Hippocampal formation (tissue), 2 donors: ENCODE measurements at places on chromosomes 7 and 10.

DNA sequence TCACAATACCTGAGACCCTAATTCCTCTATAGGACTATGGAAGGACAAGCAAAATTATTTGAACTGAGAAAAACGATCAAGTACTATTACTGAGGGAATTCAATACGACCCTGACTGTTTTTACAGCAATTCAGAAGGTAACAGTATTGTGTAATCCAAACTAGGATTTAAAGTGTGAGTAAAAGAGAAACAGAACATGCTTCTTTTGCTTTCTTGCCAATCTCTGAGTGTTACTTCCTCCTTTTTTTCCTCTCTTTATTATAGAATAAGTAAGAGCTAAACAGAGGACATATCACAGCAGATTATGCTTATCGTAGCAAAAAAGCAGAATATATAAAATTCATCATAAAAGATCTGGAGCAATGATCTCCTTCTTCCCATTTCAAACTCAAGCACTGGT lies 292.1 kb downstream of the THSD7A start:
- DNase-seq, result no peak

GRCh38 chr10:1210667-1211066 lies 154.5 kb downstream of the WDR37 start:
- DNase-seq, result no peak

DNA sequence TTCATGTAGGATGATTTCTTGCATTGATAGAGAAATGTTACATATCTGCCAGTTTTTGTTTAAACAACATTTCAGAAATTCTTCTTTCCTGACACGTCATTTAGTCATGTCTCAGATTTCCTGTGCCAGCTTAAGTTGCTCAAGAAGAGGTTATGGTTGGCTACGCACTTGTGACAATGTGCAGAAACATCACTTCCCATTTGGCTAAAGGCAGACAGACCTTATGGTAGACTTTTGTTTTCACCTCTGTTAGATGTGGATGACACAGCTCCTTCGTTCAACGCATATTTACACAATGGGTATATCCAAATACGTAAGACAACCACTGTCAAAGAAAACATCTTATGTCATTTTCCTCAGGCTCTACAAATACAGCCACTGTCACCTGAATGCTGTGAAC lies 125.8 kb downstream of the DOCK4 start:
- DNase-seq, result peak; percentile 38

DNA sequence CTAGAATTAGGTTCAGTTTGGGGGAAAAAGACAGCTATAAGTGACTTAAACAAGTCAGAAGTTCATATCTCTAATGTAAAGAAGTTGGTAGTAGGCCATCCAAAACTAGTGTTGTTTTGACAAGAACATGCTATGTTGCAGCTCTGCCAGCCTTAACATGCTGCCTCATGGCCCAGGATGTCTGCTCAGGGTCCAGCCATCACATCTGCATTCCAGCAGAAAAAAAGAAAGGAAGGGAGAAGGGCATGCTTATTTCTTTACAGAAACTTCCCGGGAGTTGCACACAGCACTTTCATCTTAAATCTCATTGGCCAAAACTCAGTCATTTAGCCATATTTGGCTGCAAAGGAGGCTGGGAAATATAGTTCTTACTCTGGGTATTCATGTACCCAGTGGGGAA lies 400.4 kb upstream of the PODXL start:
- DNase-seq, result no peak

GRCh38 chr10:69892816-69893215 lies 91.1 kb downstream of the COL13A1 start:
- no peak for DNase-seq

GRCh38 chr10:70602665-70603448 lies at the start of gene PRF1:
Gene PRF1, minus strand, starts transcription at chr10:70602741. Its CDS starts 1,839 bp downstream, at chr10:70600902.
- DNase-seq, result no peak

DNA sequence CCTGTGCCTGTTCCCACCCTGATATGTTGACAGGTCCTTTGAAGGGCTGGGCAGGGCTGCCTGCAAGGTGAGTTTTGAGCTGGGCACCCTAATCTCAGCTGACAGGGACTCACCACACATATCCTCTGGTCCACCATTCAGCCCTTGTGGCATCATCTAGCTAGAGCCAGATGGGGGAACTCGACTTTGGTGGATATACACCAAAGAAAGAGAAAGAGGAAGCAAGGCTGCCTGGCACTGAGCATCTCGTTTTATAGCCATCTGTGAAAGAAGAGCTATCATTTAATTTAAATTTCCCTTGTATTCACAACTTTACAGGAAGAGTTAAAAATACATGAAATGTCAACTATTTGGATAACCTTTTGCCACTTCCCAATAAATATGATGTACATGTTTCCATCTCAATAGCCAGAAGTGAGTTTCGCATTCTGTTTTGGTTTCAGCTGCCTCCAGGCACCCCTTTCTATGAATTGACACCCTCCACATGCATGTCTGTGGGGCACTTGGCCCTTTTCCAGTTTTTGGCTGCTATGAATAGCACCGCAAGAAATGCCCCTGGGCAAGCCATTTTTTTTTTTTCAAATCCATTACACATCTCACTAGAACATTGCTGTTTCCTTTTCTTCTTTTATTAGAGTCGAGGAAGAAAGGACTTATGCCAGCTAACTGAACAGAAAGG lies 22.9 kb upstream of the GRB10 start:
- DNase-seq, result no peak

- DNase-seq, result no peak
Observed at GRCh38 chr7:36653663-36654355, 70.5 kb downstream of the AOAH start.

DNA sequence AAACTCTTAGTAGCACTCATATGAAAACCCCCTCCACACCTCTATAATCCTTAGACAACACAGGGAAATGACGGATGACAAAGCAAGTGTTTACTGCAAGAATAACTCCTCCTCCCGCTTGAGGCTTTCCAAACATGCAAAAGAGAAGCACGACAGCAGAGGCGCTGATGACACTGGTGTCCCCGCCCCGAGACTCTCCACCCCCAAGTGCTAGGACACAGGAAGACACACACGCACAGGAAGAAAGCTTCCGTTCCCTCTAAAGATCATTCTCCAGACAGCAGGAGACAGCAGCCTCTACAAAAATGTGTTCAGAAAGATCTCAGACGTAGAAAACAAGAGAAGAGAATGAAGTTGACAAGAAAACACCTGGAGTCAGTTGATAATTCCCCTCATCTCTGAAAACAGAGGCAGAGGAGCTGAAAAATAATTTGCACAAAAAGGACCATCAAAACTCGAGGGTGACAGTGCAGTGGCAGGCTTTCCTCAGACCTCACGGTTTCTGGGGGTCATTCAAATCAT lies 90.2 kb downstream of the DLG5 start:
- peak; percentile 19 for DNase-seq

- no peak for DNase-seq
Observed at GRCh38 chr7:148906707-148907498, 22.8 kb upstream of the EZH2 start.

- no peak for DNase-seq
Observed at GRCh38 chr7:98771941-98772603, 97.7 kb downstream of the TMEM130 start.

DNA sequence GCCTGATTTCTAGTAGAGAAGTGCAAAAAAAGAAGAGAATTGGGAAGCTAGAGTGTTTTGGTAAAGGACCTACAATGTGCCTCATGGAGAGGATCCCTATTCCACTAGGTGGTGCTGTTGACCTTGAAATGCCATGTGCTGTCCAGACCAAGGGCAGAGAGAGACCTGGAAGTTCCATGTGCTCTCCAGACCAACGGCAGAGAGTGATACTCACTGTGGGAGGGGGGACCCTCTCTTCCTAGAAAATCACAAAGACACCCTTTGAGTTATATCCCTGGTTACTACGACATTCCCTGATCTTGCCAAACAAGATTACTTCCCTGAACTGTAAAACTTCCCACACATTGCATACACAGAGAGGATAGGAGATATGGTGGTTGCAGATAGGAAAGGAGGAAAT lies 212.7 kb upstream of the ZNF804B start:
- peak; percentile 4 for DNase-seq

- no peak for DNase-seq
Observed at GRCh38 chr7:25093268-25093826, 31.7 kb downstream of the CYCS start.

- no peak for DNase-seq
Observed at GRCh38 chr10:124725171-124725631, 19.0 kb downstream of the FAM53B start.

GRCh38 chr7:27774717-27775328 lies 34.9 kb downstream of the TAX1BP1 start:
- DNase-seq, result no peak

- DNase-seq, result peak; percentile 35
Observed at GRCh38 chr7:111954474-111955381, 251.5 kb downstream of the DOCK4 start.

- no peak for DNase-seq
Observed at GRCh38 chr7:115101199-115101598, 179.3 kb downstream of the MDFIC start.

DNA sequence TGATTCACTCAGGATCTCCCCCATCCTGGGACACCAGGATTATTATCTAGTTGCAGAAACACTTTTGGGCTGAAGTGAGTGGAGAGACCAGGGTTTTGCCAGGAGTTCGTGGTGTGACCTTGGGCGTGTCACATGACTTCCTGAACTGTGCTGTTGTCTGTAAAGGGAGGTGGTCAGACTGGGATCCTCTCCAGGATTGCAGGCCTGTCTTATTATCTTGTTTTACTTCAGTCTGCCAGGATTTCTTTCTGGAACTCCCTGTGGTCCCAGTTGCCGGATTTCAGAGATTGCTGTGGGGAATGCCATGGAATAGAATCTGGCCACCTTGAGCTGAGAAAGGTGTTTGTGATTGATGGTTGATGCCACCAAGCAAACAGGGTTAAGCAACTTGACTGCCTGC lies 35.8 kb downstream of the CRCP start:
- no peak for DNase-seq

GRCh38 chr10:32123021-32123420 lies 66.8 kb upstream of the KIF5B start:
- no peak for DNase-seq

GRCh38 chr10:75654171-75654771 lies 222.8 kb downstream of the LRMDA start:
- no peak for DNase-seq

- DNase-seq, result no peak
Observed at GRCh38 chr7:125563964-125564529, 634.4 kb upstream of the POT1 start.

DNA sequence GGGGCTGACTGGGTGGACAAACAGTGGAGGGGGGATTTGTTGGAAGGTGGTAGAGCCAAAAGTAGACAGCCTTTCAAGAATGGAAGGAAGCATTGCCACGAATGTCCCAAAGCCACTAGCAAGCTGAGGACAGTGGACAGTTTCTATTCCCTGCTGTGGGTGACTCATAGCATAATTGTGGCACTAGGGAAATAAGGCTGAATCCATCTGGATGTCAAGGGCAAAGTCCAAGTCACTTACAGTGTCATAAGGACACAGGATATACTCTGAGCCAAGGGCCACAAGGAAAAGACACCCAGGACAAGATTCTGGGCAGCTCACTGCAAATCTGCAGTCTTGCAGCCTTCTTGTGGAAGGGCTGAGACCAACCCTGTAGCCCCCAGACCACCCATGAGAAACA lies 79.7 kb downstream of the FRMPD2 start:
- DNase-seq, result no peak

DNA sequence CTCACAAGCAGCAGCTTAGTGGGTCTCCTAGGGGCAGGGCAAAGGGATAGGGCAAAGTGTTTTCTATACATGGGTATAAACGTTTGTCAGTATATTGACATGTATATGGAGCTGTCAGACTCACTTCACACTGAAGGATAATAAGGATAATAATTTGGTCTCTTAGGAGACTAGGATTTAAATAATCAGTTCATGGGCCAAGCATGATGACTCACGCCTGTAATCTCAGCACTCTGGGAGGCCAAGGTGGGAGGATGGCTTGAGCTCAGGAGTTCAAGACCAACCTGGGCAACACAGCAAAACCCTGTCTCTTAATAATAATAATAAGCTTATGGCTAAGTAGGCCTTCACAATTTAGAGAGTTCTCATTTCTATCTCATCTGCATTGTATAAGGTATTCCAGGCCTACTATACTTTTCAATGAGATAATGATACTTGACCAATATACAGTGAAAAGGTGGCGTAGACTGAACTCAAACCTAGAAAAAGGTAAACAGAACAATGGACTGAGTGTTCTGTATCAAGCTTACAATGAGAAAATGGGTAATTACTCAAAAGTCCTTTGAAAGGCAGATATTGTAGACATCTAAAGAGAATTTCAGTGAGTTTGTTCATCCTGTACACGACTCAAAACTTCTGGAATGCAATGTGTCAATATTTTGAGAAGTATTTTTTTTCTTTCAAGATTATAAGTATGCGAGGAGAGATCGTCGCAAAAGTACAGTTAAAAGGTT lies 7.0 kb downstream of the GSAP start:
- no peak for DNase-seq

DNA sequence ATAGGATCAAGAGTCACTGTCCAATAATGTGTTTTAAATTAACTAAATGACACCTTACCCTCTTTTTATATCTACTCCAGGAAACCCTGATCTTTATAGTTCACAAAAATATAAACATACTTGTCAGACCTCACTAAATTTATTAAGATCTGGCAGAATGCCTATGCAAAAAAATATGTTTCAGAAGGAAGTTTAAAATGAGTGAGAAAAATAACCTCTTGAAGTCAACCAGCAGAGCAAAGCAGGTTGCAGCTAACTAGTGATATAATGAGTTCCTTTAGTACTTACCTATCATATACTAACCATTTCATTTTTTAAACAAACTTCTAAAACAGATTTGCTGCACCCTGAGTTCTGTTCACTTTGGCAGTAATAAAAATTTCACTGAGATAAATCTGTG lies 14.0 kb upstream of the HGF start:
- no peak for DNase-seq

GRCh38 chr7:37494926-37495325 lies 46.3 kb upstream of the ELMO1 start:
- DNase-seq, result no peak

- DNase-seq, result peak; percentile 12
Observed at GRCh38 chr7:24781106-24781505, 23.8 kb upstream of the GSDME start.

DNA sequence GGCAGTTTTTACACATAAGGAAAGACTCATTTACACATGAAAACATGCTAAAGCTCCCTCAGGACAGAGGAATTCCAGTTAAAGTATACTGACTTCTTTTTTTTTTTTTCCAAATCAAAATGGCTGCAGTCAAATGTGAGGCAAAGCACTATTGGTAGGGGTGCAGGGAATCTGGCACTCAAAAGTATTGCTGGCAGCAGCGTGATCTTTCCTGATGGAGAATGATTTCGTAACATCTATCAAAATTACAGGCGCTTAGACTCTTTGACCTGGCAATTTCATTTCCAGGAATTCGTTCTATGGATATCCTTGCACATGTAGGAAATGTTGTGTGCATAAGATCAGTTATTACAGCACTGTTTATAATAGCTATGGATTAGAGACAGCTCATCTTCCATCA lies 65.7 kb downstream of the VSTM4 start:
- DNase-seq, result no peak

- DNase-seq, result no peak
Observed at GRCh38 chr7:25897261-25897782, 254.7 kb upstream of the NFE2L3 start.

- peak; percentile 38 for DNase-seq
Observed at GRCh38 chr7:44065431-44066110, at the start of gene PGAM2. Gene PGAM2, minus strand, starts transcription at chr7:44065567. Its CDS starts 38 bp downstream, at chr7:44065529.

- no peak for DNase-seq
Observed at GRCh38 chr7:41882745-41883420, 180.0 kb upstream of the INHBA start.
